ENCODE measurements at places on chromosomes 7 and 10.

DNA sequence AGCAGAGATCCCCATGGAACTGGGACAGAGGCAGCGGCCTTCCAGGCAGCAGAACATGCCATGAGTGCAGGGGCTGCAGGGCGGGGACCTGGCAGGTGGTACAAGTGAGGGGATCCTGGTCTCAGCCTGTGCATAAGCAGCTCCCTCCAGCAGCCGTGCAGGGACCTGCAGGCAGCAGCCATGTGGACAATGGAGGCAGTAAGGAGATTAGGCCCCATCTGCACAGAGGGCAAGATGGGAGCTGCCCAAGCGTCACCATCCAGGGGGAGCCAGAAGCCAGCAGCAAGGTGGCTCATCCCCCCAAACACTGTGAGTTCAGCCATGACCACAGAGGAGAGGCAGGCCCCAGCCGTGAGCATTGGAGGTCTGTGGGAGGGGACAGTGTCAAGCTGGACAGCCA lies 3.1 kb downstream of the DDC start:
- DNase-seq, result no peak

- DNase-seq, result no peak
Observed at GRCh38 chr7:66016131-66016461, 34.1 kb upstream of the GUSB start.

- DNase-seq, result no peak
Observed at GRCh38 chr7:151759591-151760042, 117.3 kb downstream of the PRKAG2 start.

GRCh38 chr7:158541346-158542010 lies 46.1 kb downstream of the PTPRN2 start:
- DNase-seq, result no peak

- DNase-seq, result no peak
Observed at GRCh38 chr10:78253063-78253853, 219.6 kb downstream of the RPS24 start.

- DNase-seq, result no peak
Observed at GRCh38 chr7:101435461-101436220, 73.0 kb downstream of the COL26A1 start.

DNA sequence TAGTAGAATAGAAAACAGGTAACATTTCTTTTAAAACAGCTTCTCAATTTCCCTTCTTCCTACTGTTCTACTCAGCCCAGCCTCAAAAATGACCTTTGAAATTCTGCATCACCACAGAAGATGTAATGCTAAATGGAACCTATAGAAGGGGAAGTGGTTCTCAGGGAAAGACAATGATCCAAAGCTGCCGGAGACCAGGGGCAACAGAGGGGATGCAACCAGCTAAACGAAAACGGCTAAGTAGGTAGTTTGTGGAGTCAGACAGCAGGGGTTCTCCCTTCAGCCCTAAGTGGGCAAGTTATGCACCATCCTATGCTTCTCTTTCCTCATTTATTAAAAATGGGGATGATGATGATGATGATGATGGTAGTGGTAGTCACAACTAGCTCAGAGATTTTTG lies 214.3 kb downstream of the ELMO1 start:
- no peak for DNase-seq

- DNase-seq, result no peak
Observed at GRCh38 chr10:47349516-47349915, 1.4 kb downstream of the RBP3 start.

DNA sequence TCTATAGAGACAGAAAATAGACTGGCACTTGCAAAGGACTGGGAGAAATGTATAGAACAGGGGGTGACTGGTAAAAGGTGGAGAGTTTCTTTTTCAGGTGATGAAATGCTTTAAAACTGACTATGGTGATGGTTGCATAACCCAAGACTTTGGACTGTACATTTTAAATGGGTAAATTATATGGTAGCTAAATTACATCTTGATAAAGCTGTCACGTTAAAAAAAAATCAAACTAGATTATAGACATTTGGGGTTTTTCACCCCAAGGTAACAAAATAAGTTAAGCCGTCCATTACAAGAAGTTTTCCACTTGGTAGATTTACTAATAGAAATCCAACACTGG lies 24.0 kb downstream of the TMEM209 start:
- no peak for DNase-seq

GRCh38 chr10:93058139-93058538 lies 2.5 kb upstream of the CYP26C1 start:
- no peak for DNase-seq

DNA sequence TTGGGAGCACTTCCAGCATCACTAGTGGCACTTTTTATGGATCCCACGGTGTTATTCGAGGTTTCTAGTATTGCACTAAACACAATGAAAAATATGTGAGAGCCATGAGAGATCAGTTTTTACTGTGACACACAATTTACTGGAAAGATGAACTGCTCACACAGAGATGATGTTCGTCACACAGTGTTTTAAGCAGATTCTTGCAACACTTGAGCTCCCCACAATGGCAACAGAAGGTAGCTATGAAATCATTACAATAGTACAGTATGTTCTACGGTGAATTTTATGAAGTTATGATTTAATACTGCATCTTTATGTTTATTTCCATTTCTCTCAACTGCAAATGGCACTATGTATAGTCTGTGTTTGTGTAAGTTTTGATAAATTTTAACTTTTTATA lies 27.4 kb upstream of the ENTPD1 start:
- DNase-seq, result no peak

DNA sequence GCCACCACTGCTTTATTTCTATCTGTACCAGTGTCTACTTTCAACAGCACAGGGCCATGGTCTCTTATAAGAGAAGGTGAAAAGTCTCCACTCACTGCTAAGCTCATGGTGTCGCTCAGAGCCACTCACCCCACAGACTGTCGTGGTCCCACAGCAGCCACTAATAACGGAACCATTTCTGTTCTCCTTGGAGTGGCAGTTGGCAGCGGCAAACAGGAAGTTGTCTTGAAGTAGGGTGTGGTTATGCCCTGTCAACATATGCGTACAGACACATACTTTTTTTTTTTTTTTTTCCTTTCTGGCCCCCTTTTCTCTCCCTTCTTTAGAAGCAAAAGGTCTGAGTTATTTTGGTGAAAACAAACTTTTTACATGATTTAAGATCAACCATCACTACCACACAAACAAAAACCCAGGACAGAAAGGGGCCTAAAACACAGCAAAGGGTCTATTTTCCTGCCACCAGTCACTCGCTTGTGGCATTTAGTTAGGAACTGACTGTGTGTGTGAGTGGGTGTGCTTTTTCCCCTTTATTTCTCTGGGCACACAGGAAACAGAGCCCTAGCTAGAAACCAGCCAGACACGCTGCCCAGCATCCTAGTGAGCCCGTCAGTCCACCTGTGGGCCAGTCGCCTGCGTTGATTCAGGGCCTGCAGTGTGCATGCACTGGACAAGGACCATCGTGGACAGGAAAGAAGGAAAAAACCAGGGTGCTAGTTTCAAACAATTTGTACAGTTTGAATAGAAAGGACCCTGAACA lies 96.7 kb upstream of the EFCAB10 start:
- no peak for DNase-seq

DNA sequence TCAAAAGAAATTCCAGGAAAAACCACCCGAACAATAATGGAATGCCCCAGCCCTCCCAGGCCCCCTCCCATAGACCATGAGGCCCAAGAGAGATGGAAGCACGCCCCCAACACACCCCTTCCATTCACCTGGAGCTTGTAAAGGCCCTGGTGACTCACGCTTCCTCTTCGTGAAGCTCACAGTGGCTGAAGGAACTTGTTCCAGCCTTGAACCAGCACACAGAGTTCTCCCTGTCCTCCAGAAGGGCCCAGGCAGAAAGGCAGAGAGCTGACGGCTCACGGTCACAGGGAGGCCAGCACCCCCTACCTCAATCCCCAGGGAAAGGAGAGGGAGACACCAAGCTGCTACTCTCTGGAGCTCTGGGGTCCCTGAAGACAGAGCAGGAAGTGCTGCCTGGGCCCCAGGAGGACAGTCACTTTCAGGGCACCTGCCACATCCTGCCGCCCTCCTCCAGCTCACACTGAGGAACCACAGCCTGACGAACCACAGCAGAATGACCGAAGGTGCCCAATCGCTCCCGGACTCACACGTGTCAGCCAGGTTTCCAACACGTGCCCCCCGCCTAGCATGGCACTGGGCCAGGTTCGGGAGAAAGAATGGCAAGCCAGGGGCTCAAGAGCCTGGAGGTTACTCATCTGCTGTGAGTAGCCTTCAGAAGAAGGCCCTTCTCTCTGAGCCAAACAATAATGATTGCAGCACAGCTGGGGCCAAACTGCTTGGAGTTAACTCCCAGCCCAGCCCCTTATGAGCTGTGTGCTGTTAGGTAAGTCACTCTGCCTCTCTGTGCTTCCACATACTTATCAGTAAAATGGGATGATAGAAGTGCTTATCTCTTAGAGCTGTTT lies 52.8 kb downstream of the DLG5 start:
- no peak for DNase-seq

GRCh38 chr7:138842111-138842510 lies 44.1 kb upstream of the ATP6V0A4 start:
- DNase-seq, result no peak

GRCh38 chr10:103643381-103643780 lies 149.9 kb downstream of the NEURL1 start:
- DNase-seq, result no peak

- no peak for DNase-seq
Observed at GRCh38 chr7:127347567-127348246, 44.8 kb downstream of the ZNF800 start.

DNA sequence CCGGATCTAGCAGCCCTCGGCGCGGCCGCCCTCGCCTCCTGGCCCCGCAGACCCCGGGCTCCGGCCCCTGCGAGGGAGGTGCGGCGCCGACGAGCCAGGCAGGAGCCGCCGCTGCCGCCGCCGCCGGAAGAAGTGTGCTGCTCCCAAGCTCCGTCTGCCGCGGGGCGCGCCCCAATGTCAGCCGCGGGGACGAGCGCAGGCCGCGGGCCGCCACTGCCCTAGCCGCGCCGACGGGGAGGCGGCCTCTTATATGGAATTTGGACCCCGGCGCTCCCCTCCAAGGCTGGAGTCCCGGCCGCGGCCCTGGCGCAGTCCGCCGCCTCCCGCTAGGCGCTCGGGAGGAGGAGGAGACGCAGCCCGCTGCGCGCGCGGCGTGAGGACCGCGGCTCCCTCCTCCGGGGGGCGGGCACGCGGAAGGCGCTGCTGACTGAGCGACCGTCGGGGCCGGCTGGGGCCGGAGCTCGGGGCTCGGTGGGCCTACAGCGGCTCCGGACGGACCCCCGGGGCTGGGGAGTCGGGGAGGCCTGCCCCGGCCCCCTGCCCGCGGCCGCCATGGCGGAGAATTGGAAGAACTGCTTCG lies at the start of gene TRIM8:
Gene TRIM8, plus strand, starts transcription at position 414 of the 580 bp plus-strand sequence. Its CDS starts 139 bp downstream, at position 553.
- no peak for DNase-seq

DNA sequence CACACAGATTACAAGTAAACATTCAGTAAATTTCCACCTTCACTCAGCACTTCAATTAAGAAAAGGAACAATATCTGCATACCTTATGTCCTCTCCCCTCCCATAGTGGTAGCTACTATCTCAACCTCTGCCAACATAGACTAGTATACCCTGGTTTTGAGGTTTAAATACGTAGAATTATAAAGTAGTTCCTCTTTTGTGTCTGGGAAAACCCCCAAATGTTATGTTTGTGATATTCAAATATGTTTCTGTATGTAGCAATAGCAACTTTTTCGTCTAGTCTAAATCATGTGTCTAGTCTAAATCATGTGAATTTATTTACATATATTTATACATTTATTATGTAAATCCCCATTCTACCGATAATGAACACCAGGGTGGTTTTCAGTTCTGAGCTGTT lies 13.2 kb upstream of the CAMK2B start:
- no peak for DNase-seq

- no peak for DNase-seq
Observed at GRCh38 chr7:146115851-146116520, 615 bp upstream of the CNTNAP2 start.

DNA sequence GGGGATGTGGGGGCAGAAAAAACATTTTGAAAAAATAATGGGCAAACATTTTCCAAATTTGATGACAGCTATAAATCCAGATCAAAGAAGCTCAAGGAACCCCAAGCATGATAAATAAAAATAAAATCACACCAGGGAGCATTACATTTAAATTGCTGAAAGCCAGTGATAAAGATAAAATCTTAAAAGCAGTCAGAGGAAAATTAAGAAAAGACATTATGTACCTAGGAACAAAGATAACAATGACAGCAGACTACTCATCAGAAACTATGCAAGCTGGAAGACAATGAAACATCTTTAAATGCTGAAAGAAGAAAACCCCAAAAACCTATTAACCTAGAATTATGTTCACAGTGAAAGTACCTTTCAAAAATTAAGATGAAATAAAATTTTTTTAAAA lies 23.3 kb downstream of the NEUROG3 start:
- no peak for DNase-seq

GRCh38 chr7:26515314-26515842 lies 223.7 kb downstream of the SNX10 start:
- no peak for DNase-seq

DNA sequence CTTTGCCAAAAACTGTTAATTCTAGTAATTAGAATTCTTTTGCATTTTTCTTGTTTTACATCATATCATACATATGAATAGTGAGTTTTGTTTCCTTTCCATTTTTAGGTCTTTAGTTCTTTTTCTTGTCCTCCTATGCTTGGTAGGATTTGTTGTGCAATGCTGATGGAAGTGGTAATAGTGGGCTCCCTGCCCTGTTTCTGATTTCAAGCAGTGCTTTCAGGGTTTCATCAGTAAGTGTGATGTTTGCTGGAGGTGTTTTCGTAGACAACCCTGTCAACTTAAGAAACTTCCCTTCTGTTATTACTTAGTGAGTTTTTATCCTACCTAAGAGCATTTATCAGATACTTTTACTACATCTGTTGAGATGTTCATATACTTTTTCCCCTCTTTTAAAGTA lies 50.5 kb downstream of the CSGALNACT2 start:
- DNase-seq, result peak; percentile 27

GRCh38 chr10:35336921-35337823 lies 863 bp downstream of the CCNY start:
- no peak for DNase-seq

GRCh38 chr10:65430979-65431378 lies 1494.9 kb upstream of the LRRTM3 start:
- DNase-seq, result no peak

- no peak for DNase-seq
Observed at GRCh38 chr10:62614389-62615157, 189.9 kb upstream of the ADO start.

DNA sequence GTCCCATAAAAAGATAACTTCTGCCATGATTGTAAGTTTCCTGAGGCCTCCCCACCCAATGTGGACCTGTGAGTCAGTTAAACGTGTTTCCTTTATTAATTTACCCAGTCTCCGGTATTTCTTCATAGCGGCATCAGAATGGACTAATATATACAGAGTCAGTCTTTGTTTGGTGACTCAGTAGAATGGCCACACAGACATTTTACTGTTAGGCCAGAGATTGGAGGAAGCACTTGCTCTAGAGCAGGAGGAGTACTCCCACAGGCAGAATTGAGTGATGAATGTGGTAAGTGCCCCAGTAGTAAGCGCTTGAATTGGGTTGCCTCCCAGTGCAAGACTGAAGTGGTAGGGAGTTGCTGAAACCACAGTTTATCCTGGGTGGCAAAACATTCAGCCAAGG lies 149.5 kb upstream of the SMIM30 start:
- DNase-seq, result no peak

- no peak for DNase-seq
Observed at GRCh38 chr7:117784315-117784714, 88.9 kb downstream of the CTTNBP2 start.
